Activated CD4-positive, alpha-beta memory T cell treated with anti-CD3 and anti-CD28 coated beads, Interleukin-2, amount 10 ng/mL, durations not matched to agents 7 days and 5 days (primary cell): ENCODE measurements at places on chromosomes 7 and 10. TPM values are rescaled to one million over a fixed set of nuclear protein-coding genes. Genes with fewer than 3 reads are reported as not detected.

DNA sequence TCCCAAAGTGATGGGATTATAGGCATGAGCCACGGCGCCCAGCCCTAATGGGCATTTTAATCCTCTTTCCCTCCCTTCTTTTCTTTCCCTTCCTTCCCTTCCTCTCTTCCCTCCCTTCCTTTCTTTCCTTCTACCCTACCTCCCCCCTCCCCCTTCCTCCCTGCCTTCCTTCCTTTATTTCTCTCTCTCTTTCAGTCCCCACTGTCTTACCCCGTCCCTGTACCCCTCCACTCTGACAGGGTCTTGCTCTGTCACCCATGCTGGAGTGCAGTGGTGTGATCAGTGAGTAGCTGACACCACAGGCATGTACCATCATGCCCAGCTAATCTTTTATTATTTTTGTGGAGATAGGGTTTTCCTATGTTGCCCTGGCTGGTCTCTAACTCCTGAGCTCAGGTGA is 24.2 kb downstream of the LCOR start:
- no peak for DNase-seq

- DNase-seq = no peak
Measured at GRCh38 chr10:52637592-52637991, 135.0 kb downstream of the MBL2 start.

DNA sequence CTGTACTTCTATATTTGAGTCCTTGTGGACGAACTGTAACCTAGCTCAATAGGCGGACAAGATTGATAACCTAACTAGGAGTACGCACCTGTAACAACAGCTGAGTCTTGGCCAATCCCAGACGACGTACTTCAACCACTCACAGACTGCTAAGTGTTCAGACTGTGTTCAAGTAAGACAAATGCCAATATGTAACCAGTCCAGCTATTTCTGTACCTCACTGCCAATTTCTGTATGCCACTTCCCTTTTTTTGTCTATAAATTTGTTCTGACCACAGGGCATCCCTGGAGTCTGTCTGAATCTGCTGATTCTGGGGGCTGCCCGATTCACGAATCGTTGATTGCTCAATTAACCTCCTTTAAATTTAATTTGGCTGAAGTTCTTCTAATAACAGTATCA is 32.2 kb downstream of the HACD1 start:
- DNase-seq = no peak

Gene CCDC71L
- total RNA-seq = 22.1 TPM

- no peak for DNase-seq
Measured at GRCh38 chr10:120432209-120432608, 24.8 kb upstream of the PLPP4 start.

Gene MYL10
- not detected for total RNA-seq

DNA sequence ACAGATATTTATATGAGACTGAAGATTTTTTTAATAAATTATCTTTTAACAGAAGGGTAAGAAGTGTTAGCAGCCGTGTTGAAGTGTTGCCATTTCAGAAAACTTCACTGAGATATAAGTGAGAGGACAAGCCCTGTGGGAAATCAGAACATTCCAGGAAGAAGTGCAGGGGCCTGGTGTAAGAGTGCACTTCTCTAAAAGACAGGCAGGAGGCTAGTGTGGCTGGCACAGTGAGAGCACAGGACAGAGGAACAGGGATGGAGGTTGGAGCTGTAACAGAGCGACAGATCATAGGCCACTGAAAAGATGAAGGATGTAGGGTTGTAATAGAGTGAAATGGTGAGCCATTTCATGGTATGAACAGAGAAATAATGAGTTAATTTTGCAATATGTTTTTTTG is 608.9 kb downstream of the SORCS1 start:
- no peak for DNase-seq

GRCh38 chr7:43484678-43485395 is 98.1 kb upstream of the STK17A start:
- no peak for DNase-seq

Gene LDB1
- total RNA-seq = 81.3 TPM

- no peak for DNase-seq
Measured at GRCh38 chr7:151745706-151746105, 131.2 kb downstream of the PRKAG2 start.

Gene GRM3
- total RNA-seq = not detected

DNA sequence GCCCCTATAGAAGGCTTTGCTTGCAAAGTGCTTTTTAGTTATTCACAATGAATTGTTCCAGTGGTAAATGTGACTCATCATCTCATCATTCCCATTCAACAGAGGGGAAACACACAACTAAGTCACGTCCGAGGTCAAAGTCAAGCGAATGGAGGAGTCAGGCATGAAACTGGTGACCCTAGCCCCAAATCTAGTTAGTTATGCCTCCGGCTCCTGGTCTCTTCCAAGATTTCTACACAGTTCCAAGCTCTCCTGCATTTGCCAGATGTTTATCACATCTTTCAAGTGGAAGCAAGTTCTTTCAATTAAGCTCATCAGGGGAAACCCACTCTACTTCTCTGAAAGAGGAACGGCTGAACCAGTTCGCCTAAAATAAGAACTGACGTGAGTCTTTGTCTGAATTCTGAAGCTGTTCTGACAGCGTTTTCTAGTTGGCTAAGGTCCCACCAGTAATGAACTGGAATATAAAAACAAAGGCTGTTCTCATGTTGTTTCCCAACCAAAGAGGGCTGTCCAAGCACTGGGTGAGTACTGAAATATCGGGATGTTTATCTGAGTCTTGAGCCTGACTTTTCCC is 140.9 kb upstream of the NRBF2 start:
- no peak for DNase-seq

Gene SFXN3
- total RNA-seq = 91.4 TPM

GRCh38 chr10:88245974-88246511 is 337.1 kb downstream of the RNLS start:
- DNase-seq = no peak

GRCh38 chr7:44755698-44756627 is 7.3 kb downstream of the ZMIZ2 start:
- no peak for DNase-seq

GRCh38 chr7:151808400-151809145 is 68.3 kb downstream of the PRKAG2 start:
- no peak for DNase-seq

- DNase-seq = no peak
Measured at GRCh38 chr10:8502573-8502972, 448.1 kb downstream of the GATA3 start.

Gene MINDY4
- 1.5 TPM for total RNA-seq

DNA sequence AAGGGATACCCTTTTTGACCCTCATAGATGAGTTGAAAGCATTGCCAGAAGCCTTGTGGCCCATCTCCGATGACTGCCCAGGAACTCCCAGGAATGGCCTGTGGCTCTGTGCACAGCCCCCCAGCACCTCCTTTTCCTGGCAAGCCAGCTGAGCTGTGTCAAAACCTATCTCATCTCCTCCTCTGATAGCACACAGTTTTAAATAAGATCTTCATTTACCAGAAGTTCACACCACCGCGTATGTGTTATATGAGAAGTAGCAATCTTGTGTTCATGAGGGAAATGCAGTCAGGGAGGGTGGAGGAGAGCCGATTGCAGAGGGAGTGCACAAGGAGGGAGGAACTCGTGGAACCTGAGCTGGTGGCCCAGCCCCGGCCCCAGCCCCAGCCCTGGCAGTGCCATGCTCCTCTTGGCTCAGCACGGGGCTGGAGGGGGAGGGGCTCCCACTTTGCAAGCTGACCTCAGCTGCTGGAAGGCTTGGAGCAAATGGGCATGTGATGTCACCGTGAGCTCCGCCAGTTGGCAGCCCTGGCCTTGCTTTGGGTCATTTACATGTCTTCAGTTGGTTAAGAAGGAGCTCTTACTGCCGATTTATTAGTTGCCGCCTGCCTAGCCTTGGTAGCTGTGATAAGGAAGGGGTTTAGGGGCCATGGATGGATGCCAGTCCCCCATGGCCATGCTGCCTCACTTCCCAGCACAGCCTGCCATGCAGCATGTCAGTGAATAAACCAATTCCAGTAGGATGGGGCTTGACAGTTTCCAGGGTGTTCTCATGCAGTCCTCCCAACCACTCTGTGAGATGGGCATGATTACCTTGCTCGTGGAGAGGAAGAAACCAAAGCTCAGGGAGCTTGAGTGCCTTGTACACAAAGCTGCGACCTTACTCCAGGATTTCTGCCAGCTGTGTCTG is 20.0 kb downstream of the UNC5B start:
- DNase-seq = no peak

Gene ADCY1
- total RNA-seq = 3.9 TPM

- no peak for DNase-seq
Measured at GRCh38 chr7:106563466-106564150, 97.3 kb downstream of the CCDC71L start.

- peak; percentile 76 for DNase-seq
Measured at GRCh38 chr10:128064108-128064969, 61.9 kb downstream of the MKI67 start.

DNA sequence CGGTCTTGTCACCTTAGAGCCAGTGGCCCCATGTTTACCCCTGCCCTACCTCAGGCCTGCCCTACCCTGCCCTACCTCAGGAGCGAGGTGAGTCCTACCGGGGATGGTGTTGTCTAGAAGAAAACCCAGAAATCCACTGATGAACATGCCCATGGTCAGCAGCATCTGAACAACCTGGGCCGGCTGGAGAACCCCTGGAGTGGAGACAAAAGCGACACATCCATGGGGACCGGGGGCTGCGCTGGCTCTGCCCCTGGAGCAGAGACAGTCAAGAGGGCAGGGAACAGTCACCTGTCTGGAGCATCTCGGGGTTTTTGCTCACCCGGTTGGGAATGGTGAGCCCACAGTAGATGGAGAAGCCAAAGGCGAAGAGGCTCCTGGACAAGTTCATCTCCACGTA is 36.3 kb downstream of the STRA8 start:
- no peak for DNase-seq

DNA sequence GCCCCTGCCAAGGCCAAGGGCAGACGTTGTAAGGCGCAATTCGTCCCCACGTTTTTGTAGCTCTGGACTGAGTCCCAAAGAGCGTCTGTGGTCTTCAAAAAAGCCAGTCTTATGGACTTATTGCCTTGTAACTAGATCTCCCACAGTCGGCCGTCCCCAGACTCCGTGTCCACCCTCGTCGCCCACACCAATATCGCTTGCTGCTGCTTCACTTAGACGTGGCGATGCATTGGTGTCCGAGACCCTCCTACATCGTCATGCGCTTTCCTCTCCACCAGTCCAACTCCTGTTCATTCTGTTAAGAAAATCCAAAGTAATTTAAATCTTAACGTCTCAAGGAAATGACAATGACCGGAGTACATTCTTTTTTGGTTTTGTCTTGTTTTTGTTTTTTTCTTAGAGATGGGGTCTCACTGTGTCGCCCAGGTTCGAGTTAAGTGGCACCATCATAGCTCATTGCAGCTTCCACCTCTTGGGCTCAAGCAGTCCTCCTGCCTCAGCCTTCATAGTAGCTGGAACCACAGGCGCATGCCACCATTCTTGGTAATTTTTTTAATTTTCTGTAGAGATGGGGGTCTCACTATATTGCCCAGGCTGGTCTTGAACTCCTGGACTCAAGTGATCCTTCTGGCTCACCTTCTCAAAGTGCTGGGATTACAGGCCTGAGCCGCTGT is 851 bp downstream of the KIFBP start:
- DNase-seq = no peak

Gene PRSS37
- total RNA-seq = not detected

- no peak for DNase-seq
Measured at GRCh38 chr7:47452715-47453092, 129.2 kb downstream of the TNS3 start.

DNA sequence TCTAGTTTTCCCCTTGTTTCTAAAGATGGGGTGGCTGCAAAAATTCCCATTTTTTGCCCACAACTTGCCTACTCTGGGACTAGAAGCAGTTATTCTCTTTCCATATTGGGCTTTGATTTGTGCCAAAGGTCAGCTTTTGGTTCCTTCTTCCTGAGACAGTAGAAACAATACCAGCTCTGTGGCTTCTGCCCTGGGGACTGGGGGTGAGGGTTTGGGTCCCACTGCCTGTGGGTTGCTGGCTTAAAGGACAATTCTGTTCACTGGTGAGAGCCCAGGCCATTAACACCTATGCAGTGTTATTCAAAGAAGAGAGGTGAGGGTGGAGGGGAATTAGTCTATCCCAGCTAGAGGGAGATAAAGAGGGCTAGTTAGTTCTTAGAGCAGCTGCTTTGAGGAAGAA is 171.5 kb downstream of the CPEB3 start:
- no peak for DNase-seq

DNA sequence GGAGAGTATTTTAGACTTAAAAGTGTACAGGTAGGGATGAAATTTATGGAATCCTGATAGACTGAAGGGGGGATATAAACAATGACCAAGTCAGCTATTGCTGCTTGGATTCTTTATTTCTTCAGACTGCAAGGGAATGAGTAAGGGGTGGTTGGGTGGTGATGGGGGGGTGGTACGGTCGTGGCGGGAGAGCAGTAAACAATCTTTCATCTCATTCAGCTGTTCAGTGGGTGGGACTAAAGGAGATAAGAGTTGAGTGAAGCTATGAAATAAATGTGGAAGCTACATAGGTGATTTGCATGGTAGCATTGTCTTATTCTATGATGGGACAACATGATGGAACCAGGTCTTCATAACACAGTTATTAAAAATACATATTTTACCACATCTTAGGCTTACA is 1.8 kb downstream of the SEPTIN7 start:
- no peak for DNase-seq

Gene SLC26A5
- not detected for total RNA-seq

Gene UCMA
- total RNA-seq = not detected
